ENCODE measurements at places on chromosomes 2 and 18.

DNA sequence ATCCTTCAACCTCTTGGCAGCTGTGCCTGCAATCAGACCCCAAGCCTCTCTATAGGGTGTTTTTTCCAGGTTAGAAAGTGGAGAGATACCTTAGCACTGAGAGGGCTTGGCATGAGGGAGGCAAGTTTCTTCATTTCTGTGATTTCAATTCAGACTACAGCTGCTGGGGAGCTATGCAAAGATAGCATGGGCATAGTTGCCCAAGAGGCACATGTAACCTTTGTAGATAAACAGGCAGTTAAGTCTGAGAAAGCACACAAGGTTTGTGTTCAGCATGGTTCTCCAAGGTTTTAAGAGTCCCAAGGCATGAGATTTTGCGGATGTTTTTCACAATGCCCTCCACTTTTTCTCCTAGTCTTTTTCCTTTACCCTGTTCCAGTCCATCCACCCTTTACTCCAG is 385.0 kb upstream of the ETAA1 start:
- no peak for DNase-seq

DNA sequence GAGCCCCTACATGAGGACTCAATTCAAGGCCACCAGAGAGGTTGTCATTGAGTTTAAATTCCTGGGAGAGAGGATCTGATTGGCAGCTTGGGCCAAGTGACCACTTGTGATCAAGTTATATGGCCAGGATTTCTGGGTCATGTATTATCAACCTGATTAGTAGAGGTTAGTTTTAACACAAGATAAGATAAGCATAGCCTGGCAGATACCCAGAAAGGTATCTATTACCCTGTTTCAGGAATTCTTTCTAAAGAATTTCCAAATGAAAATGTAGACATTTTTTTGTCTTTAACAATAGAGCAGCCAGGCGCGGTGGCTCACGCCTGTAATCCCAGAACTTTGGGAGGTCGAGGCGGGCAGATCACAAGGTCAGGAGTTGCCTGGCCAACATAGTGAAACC is 50.5 kb downstream of the BABAM2 start:
- no peak for DNase-seq

- peak; percentile 23 for DNase-seq
Observed at GRCh38 chr2:122519366-122519765, 763.9 kb downstream of the TSN start.

GRCh38 chr2:212146416-212146815 is 392.2 kb downstream of the ERBB4 start:
- no peak for DNase-seq

- no peak for DNase-seq
Observed at GRCh38 chr2:134119117-134119712, 134.7 kb upstream of the MGAT5 start.

- no peak for DNase-seq
Observed at GRCh38 chr2:210617318-210617717, 60.9 kb downstream of the CPS1 start.

DNA sequence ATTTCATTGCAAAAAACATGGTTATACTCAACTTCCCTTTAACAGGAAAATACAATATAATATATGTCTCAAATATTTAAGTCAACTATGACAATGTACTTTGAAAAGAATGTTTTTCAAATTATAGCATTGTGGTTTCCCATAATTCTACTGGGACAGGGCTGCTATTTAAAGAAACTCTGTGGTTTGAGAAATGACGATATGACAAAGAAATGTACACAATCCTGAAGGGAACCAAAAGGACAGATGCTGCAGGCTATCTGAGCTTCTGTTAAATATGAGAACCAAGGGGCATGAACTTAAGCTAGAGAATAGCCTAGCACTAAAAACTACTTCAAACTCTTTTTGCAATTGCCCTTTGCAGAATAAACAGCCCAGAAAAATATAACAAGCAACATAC is 415.9 kb downstream of the GRB14 start:
- no peak for DNase-seq

DNA sequence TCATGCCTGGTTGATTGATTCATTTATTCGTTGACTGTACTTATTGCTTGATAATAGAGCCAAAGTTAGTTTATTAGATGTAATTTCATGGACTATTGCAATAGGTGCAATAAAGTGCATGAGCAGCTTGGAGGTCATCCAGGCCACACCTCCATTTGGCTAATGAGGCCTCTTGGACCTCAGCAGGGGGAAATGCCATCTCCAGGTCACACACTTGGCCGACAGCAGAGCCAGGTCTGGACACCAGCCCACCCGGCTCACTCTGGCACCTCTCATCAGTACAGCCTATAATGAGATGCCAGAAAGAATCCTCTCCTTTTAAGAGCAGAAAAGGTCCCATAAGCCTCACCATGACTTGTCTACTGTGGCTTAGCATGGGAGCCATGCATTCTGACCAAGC is 71.2 kb upstream of the AFF3 start:
- no peak for DNase-seq

Data from NCI-H460 (cell line).